ENCODE measurements at places on chromosomes 5 and 9.

- DNase-seq = no peak
Measured at GRCh38 chr5:123262216-123262823, 160.9 kb downstream of the CEP120 start.

- DNase-seq = no peak
Measured at GRCh38 chr9:96331236-96331947, 29.4 kb upstream of the HSD17B3 start.

DNA sequence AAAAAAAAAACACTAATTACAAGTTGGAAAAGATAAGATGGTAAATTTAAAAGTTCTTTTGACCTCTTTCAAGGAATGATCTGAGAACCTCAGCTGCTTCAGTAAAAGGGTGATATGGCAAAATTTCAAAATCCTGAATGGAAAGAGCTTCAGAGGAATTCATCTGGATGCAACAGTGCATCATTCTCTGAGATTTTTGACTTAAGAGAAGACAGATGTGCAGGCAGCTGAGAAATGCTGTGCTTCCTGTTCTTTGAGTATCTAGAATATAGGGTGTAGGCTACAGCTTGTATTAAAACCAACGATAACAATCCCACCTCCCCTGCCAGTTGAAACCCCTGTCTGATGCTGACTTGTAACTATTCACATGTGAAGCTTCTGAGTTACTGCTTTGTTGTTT is 6.2 kb downstream of the FRMPD1 start:
- DNase-seq = no peak

DNA sequence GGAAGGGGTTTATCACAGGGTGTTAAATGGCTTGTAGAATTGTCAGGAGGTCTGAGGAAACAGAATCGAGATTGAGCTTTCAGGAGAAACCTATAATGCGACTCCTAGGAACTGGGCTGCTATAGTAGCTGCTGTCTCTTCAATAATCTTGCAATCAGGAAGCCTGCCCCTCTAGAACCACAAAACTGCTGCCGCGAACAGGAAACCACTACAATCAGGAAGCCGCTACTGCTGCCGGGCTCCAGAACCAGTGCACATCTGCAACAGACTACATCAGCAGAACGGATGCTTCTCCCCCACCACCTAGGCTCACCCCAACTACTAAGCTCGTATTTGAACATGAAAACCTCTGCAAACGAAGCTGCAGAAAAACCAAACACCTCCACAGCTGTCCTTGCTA is 31.6 kb downstream of the TNFSF8 start:
- DNase-seq = peak; percentile 62

- DNase-seq = no peak
Measured at GRCh38 chr9:104269996-104270963, 176.2 kb downstream of the SMC2 start.

- peak; percentile 3 for DNase-seq
Measured at GRCh38 chr5:76766746-76767145, 50.8 kb downstream of the F2R start.

- DNase-seq = no peak
Measured at GRCh38 chr5:60718166-60718892, 18.4 kb upstream of the DEPDC1B start.

DNA sequence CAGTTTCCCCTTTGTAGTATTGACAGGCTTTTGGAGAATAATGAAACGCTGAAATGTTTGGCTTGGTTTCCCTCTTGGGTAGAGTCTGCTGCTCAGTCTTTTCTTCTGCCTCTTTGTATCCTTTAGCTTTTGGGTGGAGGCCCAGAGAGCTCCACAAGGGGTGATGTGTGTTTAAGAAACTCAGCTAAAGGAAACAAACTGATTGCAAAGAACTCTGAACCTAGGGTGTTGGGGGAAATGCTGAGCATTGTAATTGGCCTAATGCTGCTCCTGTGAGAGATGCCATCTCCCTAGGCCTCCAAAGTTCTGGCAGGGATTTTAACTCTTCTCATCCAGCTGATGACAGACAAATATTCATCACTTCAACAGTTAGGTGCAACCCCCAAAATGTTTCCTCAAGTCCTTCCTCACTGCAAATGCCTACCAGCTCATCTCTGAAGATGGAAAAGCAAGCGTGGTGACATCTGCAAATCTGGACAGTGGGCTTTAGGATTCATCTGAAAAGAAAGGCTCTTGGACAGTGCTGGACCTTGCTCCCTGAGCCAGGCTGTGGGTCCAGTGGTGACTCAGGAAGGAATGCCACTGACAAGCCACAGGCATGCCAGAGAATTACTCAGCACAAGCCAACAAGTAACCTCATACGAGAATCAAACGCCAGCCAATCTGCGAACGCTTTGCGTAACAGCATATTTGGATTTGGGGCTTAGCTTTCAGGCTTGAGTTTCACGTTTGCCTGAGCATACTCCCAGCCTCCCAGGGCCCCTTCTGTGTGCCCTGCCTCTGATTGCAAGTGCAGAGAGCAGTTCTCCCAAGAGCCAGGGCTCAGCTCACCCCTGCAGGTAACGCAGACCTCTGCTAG is 30.5 kb upstream of the ZSWIM6 start:
- no peak for DNase-seq

DNA sequence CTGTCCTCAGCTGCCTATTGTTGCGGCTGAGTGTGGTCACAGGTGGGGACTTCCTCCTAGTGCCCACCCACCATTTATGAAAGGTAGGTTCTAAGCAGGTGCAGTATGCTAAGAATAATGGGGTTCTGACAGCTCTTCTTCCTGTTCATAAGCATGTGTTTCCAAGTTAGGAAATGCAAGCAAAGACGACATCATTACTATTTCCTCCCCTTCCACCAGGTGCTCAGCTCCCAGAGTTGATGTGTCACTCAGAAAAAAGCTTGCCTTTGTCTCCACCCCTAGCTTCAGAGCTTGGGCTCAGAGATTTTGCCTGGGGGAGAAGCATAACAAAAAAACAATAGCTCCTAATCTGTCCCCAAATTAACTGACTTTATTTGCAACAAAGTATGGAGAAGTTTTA is 1076.7 kb downstream of the NR2F1-AS1 start:
- DNase-seq = no peak

DNA sequence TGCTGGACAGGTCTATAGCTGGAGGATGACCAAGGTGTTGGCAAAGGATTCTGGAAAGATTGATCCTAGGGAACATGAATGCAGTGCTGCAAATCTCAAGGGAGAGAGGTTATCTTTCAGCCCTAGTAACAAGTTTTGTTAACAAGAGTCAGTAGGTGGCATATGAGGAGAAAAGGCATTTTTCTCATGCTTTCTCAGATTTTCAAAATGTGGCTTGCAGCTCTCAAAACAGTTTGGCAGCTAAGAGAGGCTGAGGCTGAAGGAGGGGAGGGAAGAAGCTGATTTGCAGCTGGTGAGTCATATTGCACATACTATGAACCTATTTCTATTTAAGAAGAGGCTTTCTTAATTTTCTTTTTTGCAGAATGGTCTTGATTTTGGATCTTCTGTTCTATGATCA is 64.3 kb upstream of the PCA3 start:
- DNase-seq = no peak

- no peak for DNase-seq
Measured at GRCh38 chr9:129383019-129383560, 205.0 kb upstream of the IER5L start.

DNA sequence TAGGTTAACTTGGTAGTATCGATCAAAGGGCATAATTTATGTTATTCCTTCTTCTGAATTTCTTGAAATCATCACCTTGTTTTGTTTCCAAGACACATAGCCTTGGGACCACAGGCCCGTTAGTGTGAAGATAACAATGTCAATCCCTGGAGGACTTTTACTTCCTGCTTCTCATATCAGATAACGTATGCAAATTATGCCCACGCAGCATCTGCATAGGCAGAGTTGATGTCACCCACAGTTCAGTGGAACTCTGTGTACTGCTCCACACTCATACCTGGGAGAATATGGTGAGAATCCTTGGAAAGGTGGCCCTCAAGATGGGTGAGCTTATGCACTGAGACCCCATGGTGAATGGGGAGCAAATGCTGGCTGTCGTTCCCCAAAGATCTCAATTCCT is 95.0 kb downstream of the CFAP90 start:
- no peak for DNase-seq

GRCh38 chr5:154269414-154269813 is 78.9 kb downstream of the GALNT10 start:
- DNase-seq = no peak

- DNase-seq = no peak
Measured at GRCh38 chr5:141704782-141705297, 22.8 kb upstream of the ARAP3 start.

- DNase-seq = no peak
Measured at GRCh38 chr5:170360709-170361108, 28.5 kb downstream of the KCNMB1 start.

DNA sequence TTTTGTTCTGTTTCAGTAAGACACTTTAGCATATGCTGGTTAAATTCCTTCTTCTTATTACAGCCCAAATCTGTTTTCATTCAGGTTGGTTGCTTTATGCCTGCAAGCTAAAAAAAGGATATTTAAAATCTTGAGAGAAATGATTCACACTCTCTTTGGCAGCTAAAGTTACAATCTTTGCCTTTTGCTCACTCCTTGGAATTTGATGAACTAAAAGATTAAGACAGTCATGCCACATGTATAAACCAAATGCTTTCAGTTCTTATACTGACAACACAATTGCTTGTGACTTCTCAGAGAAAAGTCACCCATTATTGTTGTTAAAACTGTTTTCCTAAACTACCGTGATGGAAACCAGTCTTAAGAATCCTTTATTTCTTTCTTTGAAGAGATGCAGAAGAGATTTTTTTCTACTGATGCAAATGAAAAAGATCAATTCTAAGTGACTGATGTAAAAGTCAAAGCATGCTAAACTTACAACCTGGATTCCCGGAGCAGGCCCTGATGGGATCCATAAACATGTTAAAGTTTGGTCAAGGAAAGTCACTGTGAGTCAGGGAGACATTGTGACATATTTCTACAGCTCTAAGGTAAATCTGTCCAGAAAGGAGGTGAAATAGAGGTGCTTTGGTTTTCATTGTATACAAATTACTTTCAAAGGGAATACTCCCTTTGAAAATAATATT is 144.2 kb upstream of the CDH10 start:
- no peak for DNase-seq

DNA sequence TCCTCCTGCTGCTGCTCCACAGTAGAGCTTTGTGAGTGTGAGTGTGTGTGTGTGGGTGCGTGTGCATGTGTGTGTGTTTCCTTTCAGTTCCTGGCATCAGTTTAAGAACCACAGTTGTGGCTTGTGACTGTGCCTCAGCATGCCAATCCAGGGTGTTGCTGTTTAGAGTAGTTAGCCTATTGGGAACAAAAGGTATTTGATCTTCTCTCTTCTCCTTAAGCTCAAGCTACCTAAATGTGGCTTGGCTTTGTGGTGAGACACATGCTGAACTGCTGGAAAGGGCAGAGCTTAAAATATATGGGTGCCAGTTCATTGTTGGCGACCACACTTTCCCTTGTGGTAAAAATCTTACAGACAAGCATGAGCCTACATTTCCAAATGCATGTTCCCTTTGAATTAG is 116.6 kb upstream of the BNC2 start:
- no peak for DNase-seq

GRCh38 chr5:6391151-6391550 is 12.8 kb upstream of the MED10 start:
- DNase-seq = no peak

- DNase-seq = peak; percentile 50
Measured at GRCh38 chr9:15306068-15306756, 804 bp downstream of the TTC39B start.

DNA sequence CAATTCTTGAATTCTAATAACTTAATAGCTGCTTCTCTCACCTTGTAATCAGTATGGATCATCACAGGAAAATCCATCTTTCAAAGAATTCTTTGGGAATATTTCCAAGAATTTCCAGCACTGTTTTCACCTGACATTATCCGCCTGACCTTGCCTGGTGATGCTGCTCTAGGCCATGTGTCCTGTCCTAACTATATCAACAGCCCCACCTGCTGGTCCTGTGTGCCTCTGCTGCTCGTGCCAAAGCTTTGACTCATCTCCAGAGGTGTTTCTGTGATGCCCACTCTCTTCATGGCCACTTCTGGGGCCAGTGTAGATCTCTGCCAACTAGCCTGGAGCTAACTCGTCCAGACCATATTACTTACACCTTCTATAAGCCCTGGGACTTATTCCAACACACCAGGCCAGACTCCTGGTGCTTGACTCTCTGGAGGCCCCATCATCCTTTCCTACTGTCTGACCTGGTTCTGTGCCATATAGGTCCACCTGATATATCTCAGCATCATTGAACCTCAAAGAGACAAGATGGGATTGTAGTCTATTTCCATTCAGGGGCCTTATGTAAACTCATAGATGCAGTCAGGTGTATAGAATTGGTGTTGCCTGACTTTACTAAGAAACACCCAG is 67.5 kb upstream of the CKMT2 start:
- DNase-seq = peak; percentile 67

GRCh38 chr5:21219251-21219650 is 1231.3 kb upstream of the CDH18 start:
- DNase-seq = no peak

GRCh38 chr9:90956026-90956810 is 154.6 kb downstream of the SYK start:
- DNase-seq = no peak

- no peak for DNase-seq
Measured at GRCh38 chr5:164265566-164265965, 760.1 kb downstream of the MAT2B start.

DNA sequence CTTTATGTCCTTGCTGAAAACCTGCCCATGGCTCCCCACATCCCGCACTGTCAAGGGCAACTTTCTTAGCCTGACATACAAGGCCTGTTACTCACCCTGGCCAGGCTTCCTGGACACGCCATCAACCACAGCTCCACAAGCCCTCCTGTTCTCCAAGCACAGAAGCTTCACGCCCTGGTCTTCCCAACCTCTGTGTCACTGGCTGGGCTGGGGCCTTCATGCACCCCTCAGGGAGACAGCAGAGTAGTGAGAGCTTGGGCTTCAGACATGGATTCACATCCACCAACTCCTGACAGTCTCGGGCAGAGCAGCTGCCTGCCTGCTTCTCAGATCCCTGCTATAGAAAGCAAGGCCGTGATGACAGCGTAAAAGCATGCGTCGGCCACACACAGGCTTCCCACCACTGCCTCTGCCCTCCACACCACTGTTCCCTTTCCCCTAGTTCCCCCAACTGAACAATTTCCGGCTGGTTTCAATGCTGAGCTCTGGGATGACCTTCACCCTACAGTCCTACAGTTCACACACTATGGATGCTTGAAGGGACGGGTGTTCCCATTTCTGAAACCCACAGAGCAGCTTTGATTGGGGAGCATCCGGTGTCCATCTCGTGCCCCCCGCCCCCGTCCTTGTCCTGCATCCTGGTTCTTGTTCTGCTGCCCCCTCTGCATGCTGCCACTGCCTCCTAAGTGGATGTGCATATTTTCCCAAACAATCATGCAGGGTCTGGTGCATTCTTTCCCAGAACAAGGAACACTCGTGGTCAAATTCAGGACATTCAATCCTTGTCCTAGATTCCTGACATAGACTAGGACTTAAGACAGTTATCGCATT is 33.4 kb upstream of the ADAMTS2 start:
- no peak for DNase-seq

DNA sequence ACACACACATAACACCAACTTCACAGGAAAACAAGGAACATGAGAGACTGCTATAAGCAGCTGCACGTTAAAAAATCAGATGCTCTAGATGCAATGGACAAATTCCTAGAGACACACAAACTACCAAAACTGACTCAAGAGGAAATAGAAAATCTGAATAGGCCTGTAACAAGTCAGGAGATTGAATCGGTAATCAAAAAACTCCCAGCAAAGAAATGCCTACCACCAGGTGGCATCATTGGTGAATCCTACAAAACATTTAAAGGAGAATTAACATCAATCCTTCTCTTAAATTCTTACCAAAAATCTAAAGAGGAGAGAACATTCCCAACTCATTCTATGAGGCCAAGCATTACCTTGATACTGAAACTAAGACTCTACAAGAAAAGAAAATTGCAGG is 54.9 kb downstream of the NDST1 start:
- no peak for DNase-seq

All from stimulated activated CD4-positive, alpha-beta T cell treated with anti-CD3 and anti-CD28 coated beads, Interleukin-2, amount 100 ng/mL, for 24 hours (primary cell).